ENCODE measurements at places on chromosomes 16 and 17. TPM values are rescaled to one million over a fixed set of nuclear protein-coding genes. Genes with fewer than 3 reads are reported as not detected.

Gene MRTFB
- polyA plus RNA-seq: 18.9 TPM

Gene ADGRG1
- 36.1 TPM for polyA plus RNA-seq

DNA sequence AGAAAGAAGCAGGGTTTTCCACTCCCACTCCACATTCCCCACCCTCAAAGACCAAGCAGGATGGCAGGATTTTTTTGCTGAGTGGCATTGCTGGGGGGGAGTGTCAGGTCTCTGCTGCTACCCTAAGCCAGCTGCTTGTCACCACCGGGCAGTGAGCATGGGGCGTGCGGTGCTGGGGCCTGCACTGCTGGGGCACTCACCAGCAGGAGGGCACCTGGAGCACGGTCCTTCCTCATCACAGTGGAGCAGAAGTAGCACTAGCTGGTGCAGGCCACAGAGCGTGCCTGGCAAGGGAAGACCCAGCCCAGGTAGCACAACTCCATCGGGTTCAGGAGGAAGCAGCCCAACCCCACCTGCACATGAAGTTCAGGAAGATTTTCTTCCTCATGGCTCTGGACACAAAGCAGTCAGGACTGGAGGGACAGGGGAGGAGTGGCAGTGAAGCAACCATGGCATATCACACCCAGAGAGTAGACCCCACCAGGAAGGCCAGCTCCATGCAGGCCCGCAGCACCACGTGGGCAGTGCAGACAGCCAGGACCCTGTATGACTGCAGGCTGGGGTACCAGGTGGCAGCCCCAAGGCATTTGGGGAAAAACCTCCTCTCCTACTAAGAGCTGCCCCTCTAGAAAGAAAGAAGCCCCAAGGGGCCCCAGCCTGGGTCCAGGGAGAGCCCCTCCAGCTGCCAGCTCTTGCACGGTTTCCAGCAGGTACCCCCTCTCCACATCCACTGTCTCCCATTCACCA lies 16.7 kb upstream of the MYO18A start:
- DNase-seq: no peak

- DNase-seq: no peak
Measured at GRCh38 chr17:8470447-8471047, 34.9 kb downstream of the NDEL1 start.

- DNase-seq: no peak
Measured at GRCh38 chr16:9297437-9298113, 206.1 kb downstream of the HAPSTR1 start.

DNA sequence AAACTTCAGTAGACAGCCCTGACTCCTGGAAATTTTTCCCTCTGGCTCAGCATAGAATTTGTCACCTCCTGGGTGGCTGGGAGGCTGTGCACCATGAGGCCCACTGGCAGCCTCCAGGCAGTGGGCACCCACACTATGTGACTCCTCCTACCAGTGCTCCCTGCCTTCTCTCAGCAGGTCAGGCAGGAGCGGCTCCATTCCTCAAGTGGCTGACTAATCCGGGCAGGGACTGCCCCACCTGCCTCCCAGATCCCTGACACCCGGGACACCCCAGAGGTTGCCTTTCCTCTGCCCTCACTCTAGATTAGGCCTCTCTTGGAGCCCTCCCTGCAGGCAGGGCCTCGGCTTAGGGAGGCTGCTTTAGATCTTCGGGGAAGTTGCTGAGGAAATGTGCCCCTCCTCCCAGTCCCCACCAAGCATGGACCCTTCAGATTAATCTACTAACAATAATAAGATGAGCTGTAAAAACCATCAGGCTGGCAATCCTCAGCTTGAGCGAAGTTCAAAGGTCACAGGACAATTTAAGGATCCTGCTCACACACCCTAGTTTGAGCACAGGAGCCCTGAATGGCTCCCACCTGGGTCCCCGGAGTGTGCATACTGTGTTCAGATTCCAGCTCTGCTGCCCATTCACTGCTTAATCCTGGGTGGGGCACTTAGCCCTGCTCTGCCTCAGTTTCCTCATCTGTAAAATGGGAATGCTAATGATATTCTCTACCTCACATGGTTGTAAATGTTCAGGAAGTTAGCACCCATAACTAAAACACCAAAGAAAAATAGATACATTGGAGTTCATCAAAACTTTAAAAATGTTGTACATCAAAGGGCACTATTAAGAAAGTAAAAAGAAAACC lies 10.0 kb upstream of the MYCBPAP start:
- no peak for DNase-seq

- DNase-seq: no peak
Measured at GRCh38 chr17:51933647-51934046, 224.9 kb downstream of the CA10 start.

GRCh38 chr16:85537795-85538401 lies 75.2 kb upstream of the GSE1 start:
- DNase-seq: no peak

All from urinary bladder (tissue), 4 donors.